ENCODE measurements at places on chromosomes 16 and 17.

DNA sequence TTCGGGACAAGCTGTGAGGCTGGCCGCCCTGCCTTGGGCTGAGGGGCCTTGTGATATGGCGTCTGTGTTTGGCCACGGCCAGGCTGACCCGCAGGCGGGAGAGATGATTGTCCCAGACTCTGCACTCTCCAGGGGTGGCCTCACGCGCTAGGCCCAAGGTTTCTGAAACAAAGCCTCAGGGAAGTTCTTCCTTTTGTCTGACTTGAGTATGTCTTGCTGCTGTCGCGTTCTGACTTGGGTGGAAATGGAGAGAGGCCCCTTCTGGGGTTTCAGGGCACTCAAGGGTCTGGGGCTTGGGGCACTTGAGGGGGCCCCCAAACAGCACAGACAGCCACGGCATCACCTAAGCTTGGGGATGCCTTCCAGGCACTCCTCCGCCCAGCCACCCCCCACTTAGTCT lies 3.8 kb upstream of the METRN start:
- DNase-seq = no peak

DNA sequence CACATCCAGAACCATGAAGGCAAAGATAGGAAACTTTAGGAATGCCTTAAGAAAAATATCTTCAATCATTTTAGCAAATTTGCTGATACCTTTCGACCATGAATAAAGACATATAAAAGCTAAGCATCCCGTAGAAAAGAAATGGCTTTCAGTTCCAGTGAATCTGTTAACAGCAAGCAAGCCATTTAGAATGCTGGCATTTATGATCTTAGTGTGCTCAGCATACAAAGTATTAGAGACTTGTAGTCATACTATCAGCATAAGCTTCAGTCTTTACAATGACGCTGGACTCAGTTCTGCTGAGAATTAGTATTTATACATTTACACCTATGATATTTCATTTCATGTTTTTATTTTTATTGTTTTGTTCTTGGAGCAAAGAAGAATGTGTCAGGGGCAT lies 38.7 kb downstream of the VAT1L start:
- DNase-seq = no peak

DNA sequence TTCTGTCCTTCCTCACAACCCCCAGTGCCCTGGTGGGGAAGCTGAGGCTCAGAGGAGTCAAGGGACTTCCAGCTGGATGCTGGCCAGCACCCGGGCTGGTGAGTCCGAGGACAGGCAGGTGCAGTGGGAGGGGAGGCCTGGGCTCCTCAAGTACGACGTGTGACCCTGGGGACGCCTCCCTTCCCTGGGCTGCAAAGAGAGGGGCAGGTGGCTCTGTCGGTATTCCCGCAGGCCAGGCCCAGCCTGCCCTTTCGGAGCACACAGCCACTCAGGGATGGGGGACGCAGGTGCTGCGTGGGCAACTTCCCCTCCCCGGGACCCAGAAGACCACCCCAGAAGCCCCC lies 33.1 kb upstream of the PVALEF start:
- DNase-seq = no peak

- DNase-seq = peak; percentile 91
Measured at GRCh38 chr17:28710861-28711722, 596 bp downstream of the PROCA1 start.

DNA sequence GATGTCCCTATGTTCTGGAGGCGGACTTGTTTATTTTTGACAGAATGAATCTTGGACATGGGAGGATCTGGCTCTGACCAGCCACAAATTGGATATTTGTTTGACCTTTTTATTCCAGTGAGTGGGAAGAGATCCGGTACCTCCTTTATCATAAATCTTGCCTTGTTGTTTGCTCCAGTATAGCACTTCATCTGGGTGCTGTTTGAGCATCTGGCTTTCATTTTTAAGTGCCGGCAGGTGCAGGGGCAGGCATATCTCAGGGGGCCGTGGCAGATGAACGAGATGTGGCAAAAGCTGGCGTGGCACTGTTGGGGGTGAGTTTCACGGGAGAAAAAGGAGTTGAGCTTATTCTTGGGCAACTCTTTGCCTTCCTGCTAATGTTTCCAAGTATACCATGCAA lies 37.8 kb downstream of the MSI2 start:
- no peak for DNase-seq

GRCh38 chr16:88035292-88035691 lies 84.1 kb downstream of the BANP start:
- no peak for DNase-seq

DNA sequence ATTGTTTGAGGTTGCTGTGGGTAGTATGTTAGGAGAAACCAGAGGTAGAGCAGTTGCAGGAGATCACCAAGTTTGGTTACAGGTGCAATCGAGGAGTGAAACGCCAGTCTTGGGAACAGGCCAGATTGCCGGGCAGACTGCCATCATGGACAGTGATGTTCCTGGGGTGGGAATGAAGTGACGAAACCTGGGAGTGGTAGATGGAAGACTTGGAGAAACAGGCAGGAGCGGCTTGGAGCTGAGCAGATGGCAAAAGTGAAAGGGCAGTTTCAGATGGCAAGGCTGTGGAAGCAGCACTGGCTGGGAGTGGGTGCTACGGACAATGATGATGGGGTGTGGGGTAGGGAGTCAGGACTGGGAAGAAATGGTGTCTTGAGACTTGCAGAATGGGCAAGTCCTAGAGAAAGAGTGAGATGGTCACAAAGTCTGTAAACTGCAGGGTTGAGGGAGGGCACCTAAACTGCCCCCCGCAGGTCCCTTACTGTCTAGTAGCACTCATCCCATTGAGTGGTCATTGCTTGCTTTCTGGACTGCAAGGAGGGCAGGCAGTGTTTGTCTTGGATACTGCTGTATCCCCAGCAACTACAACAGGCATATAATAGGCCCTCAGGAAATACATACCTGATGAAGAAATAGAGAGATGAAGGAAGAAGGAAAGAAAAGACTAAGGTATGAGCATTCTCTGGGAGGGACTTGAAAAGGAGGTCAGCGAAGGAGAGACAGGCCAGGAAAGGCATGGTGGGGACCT lies 29.5 kb upstream of the ULK2 start:
- DNase-seq = no peak

GRCh38 chr16:55076053-55076452 lies 145.4 kb downstream of the IRX5 start:
- DNase-seq = no peak

- no peak for DNase-seq
Measured at GRCh38 chr17:9632741-9633140, 12.6 kb upstream of the USP43 start.

GRCh38 chr17:80479246-80479566 lies 2.8 kb upstream of the NPTX1 start:
- DNase-seq = no peak

DNA sequence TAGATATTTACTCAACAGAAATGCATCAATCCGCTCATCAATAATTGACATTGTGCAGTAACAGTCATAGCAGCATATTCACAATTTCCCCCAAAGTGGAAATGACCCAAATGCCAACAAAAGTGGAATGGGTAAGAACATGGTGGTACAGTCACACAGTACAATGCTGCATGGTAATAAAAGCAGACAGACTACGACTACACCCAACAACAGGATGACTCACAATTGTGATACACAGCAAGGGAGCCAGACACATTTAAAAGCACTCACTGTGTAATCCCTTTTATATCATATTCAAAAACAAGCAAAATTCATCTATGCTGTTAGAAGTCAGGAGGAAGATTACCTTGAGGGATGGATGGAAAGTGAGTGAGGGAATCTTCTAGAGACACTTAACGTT lies 76.5 kb upstream of the NUDT7 start:
- no peak for DNase-seq

GRCh38 chr17:31373150-31374093 lies 18.1 kb upstream of the RAB11FIP4 start:
- no peak for DNase-seq

GRCh38 chr16:14606102-14606501 lies 24.0 kb downstream of the PARN start:
- DNase-seq = no peak

DNA sequence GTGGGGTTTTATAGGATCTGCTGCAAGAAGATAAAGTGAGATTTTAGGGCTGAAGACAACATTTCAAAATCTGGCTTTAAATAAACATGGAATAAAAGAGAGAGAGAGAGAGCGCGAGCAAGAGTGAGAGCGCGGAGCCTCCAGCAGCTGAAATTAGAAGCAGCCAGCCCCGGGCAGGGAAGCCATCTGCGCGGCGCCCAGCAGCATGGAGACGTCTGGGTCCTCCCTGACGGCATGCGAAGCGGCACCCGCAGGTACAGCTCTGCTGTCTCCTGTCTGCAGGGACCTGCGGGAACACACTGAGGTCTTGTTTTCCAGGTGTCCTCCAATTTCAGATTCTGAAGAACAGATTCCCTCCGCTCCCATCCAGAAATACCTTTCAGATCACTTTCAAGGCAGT lies 7.9 kb upstream of the BAIAP2 start:
- no peak for DNase-seq

- DNase-seq = no peak
Measured at GRCh38 chr17:37513711-37514110, 24.0 kb downstream of the DUSP14 start.

DNA sequence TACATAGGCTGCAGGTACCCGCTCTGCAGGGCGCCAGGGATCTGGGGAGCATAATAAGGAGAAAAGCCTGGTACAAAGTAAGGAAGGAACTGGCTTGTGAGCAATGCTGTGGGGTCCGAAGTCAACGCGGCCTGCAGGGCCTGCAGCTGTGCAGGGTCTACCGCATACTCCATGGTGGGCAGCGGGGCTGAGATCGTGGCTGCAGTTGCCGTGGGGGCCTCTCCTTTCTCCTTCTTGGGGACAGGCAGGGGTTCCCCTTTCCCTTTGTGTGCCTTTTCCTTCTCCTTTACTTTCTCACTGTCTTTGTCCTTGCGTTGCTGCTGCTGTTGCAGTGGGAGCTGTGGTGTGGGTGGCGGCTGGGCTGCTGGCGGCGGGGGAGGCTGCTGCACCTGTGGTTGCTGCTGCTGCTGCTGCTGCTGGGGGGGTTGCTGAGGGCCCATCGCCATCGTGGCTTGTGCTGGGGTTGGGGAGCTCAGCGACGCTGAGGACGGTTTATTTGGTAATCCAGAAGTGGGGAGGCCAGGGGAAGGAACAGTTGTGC lies 259.6 kb downstream of the ZFHX3 start:
- no peak for DNase-seq

DNA sequence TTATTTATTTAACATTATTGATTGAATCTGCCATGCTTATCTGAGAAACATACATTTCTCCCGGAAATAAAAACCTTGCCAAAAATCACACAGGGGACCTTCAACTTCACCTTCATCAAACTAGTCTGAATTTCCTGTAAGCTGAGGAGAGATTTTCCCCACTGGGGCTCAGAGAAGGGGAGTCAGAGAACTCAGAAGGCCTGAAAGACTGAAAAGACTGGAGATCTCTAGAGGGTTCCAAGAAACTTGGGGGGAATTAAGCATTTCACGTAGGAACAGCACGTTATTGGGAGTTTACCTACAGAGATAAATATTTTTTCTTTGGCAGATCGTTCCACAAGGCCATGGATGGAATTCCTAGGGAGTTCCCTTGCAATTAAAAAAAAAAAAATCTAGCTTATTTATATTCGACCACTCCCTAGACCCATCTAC lies 528 bp upstream of the NOL11 start:
- no peak for DNase-seq

DNA sequence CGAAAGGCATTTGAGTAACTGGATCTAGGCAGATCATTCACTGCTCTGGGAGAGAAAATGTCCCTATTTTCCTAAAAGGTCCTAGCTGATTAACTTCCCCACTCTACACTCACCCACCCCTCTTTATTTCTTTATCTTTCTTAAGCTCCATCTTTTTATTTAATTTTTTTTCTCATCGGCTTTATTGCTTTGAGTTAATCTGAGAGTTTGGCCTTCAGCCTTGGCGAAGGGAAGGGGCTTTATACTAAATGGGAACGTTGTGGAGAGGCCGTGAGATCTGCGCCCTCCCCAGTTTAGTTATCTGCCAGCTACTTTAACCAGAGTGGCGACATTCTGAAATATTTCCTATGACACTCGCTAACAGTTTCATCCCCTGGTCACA lies 882 bp upstream of the TOX3 start:
- DNase-seq = no peak

GRCh38 chr16:78605548-78606101 lies 506.2 kb downstream of the WWOX start:
- DNase-seq = no peak

- DNase-seq = no peak
Measured at GRCh38 chr16:55499281-55499680, 9.6 kb upstream of the LPCAT2 start.

GRCh38 chr16:72620348-72620747 lies 427.6 kb downstream of the ZFHX3 start:
- no peak for DNase-seq

DNA sequence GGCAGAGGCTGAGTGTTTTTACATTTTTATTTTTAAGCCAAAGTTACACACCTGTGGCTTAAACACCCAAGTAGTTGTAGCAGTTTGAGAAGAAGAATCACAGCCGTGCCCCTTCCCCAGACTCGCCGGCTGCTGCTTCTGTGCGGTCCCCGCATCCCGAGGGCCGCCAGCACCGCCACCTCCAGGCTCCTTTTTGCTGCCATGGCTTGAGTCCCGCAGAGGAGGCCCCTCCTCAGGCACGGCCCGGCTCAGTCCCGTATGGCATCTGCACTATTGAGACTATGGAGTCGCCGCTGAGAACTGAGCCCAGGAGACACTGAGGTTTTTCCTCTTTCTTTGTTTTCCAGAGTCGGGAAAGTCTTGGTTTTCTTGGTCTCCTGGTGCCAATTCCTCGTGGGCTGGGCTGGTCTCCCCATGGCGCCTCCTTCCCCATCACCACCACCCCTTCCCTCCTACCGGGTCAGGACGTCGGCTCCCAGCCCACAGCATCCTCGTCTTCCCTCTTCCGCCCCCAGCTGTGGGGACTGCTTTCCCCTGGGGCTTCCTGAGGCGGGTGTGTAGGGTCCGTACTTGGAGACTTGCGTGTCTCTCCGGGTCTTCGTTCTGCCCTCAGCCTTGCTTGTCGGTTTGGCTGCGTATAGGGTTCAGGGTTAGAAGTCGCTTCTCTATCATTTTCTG lies 32.6 kb upstream of the CDH15 start:
- no peak for DNase-seq

- DNase-seq = peak; percentile 34
Measured at GRCh38 chr17:45784741-45785479, 790 bp downstream of the CRHR1 start.

- DNase-seq = no peak
Measured at GRCh38 chr16:58393138-58393504, 850 bp downstream of the GINS3 start.

- DNase-seq = no peak
Measured at GRCh38 chr16:86727131-86727530, 148.8 kb downstream of the FOXL1 start.

DNA sequence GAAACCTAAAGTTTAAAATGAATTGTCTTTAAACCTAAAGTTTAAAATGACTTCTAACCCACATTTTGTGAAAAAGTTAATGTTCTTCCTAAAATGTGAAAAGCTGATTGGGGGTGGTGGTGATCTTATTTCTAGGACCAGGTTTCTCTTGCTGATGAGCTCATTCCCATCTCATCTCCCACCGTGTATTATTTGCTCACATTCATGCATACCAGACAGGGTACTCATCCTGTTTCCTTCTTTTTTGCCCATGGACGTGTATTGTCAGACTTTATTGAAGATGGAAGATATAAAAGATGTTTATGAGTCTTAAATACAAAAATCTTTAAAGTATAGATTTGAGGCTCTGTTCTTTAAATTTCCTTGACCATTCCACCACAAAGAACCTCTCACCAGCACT lies 70.1 kb upstream of the MPHOSPH6 start:
- no peak for DNase-seq

- no peak for DNase-seq
Measured at GRCh38 chr16:70754851-70755600, 45.9 kb downstream of the VAC14 start.

- DNase-seq = no peak
Measured at GRCh38 chr16:68342620-68343019, 31.8 kb downstream of the PRMT7 start.

- peak; percentile 24 for DNase-seq
Measured at GRCh38 chr16:53052519-53053501, at the start of gene CHD9NB. CHD9NB (minus strand) TSS chr16:53052897; CDS start chr16:53044158, 8,739 bp downstream.

Measured in stimulated activated naive CD8-positive, alpha-beta T cell treated with anti-CD3 and anti-CD28 coated beads, Interleukin-15, amount 100 ng/mL, for 72 hours (primary cell).